ENCODE measurements at places on chromosomes 6 and 20.

DNA sequence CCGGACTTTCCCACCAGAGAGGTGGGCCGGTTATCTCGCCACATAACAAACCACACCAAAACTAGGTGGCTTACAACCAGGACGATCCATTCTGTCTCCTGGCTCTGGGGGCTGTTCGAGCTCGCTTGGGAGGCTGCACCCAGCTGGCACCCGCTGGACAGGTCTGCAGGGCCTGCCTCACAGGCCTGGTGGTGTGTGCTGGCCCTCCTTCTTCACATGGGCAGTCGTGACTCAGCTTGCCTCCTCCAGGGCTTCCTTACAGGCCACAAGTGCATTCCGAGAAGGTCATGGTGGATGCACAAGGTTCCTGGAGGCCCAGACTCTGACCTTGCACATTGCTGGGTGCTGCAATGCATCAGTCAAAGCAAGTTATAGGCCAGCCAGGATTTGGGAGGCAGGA, 34.2 kb downstream of the FOXF2 start:
- DNase-seq = no peak

- no peak for DNase-seq
These were observed 178.9 kb downstream of the SASH1 start for GRCh38 chr6:148521586-148521985.

GRCh38 chr6:7041511-7042026, 66.2 kb upstream of the RREB1 start:
- no peak for DNase-seq

- DNase-seq = no peak
These were observed 209.7 kb downstream of the FARS2 start for GRCh38 chr6:5471044-5471443.

- DNase-seq = no peak
These were observed 42.4 kb downstream of the RTN4IP1 start for GRCh38 chr6:106586815-106587415.

GRCh38 chr6:118758946-118759345, 107.6 kb upstream of the CEP85L start:
- no peak for DNase-seq

DNA sequence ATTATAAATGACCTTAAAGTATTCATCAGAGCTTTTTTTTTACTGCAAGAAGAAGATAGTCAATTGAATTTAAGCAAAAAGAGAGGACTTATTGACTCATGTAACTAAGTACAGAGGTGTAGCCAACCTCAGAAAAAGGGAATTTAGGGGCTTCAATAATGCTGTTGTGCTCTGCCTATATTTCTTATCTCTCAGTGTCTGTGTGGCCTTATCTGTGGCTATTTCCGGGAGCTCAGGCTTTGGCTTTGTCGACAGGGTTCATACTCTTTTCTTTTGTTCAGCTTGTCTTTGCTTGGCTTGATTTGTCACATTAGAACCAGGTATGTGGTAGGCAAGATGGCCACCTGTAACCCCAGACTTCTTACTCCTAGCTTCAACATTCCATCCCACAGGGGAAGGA, 38.6 kb upstream of the FABP7 start:
- DNase-seq = no peak

GRCh38 chr6:25427549-25427948, 148.4 kb downstream of the CARMIL1 start:
- no peak for DNase-seq
